Activated naive CD4-positive, alpha-beta T cell (primary cell): ENCODE measurements at places on chromosomes 3 and 15.

DNA sequence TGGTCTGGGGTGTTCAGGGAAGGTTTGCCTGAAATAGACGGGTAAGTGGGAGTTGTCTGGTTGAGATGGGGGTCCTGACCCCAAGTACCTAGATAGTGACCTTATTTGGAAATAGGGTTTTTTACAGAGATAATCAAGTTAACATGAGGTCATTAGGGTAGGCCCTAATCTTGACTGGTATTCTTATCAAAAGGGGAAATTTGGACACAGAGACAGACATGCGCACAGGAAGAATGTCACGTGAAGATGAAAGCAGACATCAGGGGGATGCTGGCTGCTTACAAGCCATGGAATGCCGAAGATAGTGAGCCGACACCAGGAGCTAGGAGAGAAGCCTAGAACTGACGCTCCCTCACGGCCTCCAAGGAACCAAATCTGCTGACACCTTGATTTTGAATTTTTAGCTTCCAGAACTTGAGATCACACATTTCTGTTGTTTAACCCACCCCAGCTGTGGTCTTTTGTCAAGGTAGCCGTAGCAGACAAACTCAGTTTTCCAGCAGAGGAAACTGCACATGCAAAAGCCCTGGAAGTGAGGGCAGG is 17.1 kb downstream of the BHLHE40 start:
- DNase-seq = no peak

DNA sequence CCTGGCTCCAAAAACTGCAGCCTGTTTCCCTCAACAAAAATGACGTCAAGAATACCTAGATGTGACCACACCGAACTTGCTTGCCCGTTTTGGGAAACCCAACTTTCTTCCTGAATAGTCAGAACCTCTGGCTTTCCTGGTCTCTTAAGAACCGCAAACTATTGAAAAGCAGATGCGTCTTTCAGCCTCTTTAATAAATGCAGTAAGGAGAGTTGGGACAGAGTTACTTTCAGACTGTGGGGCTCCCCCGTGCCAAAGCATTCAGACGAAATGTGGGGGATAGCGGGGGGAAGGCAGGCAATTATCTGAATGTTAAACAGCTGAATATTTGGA is 1.2 kb upstream of the PROK2 start:
- no peak for DNase-seq

DNA sequence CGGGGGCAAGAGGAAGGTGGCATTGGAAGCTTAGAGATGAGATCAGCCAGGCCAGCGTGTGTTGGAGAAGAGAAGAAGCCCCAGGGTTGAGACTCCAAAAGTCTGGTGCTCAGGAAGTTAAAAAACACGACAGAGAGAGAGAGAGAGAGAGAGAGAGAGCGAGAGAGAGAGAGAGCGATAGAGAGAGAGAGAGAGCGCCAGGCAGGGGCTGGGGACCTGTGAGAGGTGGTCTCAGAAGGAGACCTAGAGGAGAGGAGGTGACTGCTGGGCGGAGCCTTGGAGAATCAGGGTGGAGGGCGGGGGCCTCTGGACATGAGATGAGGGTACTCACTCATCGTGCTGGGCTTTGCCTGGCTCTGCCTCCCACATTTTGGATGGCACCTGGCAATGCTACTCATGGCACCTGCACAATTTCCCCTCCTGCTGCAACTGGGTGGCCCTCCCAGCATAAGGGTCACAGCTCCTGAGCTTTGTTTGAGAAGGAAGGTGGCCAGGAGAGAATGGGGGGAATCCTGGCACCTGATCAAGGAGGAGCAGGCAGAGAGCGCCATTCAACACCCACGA is 51.0 kb downstream of the FBLN2 start:
- DNase-seq = no peak

GRCh38 chr15:55552926-55553325 is 35.2 kb downstream of the PYGO1 start:
- no peak for DNase-seq

DNA sequence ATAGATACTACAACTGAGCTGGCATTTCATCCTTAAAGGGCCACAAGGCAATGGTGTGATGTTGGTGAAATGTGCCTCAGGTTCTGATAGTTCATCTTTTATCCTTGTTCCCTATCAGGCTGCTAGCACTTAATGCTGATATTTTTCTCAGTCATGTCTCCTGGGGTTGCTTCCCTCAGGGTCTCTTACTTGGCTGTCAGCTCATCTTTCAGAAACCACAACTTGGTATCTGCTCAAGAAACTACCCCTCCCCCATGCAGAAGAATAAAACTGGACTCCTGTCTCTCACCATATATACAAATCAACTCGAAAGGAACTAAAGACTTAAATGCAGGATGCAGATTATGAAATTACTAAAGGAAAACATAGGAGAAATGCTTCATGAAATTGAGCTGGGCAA is 308.1 kb downstream of the CHST2 start:
- DNase-seq = no peak

- peak; percentile 61 for DNase-seq
Observed at GRCh38 chr3:71582612-71583565, 639 bp downstream of the FOXP1 start.
